Stimulated activated CD4-positive, alpha-beta T cell treated with anti-CD3 and anti-CD28 coated beads, Interleukin-12 subunit alpha, Interleukin-12 subunit beta, amount 100 ng/mL, for 4 hours (primary cell): ENCODE measurements at places on chromosomes 5 and 9.

DNA sequence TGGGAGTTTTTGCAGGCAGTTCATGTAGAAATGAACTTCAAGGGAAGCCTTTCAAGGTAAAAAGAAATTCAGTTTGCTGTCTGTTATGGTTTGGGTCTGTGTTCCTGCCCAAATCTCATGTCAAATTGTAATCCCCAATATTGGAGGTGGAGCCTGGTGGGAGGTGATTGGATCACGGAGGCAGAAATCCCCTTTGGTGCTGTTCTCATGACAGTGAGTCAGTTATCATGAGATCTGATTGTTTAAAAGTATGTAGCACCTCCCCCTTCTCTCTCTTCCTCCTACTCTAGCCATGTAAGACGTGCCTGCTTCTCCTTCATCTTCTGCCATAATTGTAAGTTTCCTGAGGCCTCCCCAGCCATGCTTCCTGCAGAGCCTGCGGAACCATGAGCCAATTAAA lies 341.4 kb downstream of the ARHGEF28 start:
- DNase-seq, result no peak

GRCh38 chr5:173395257-173395932 lies 67.2 kb upstream of the STC2 start:
- no peak for DNase-seq

- no peak for DNase-seq
Measured at GRCh38 chr9:98195671-98196070, 3.2 kb upstream of the CORO2A start.

DNA sequence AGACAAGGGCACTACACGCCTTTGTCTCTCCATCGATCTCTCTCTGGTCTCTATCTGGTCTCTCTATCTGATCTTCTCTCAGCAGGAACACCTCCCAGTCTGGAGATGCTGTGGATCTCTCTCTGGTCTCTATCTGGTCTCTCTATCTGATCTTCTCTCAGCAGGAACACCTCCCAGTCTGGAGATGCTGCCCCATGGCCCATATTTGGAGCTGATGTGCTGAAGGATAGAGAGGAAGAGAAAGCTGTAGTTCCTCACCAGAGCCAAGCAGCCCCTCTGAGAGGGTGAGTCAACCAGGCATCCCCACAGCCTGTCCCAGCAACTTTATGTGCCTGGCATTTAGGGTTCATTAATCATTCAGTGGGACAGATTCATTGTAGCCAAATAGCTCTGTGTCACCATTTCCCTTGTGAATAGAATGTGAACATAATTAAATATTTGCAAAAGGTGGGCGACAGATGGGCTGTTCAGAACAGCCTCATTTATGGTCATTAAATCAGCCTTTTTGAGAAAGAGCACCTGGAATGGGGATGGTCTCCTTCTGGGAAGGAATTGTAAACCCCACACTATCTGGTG lies 189.3 kb upstream of the MAST4 start:
- DNase-seq, result no peak

- DNase-seq, result no peak
Measured at GRCh38 chr5:62326302-62326701, 20.3 kb downstream of the KIF2A start.

GRCh38 chr5:87390075-87390474 lies 22.7 kb downstream of the CCNH start:
- no peak for DNase-seq

- DNase-seq, result no peak
Measured at GRCh38 chr5:67844924-67845323, 370.6 kb upstream of the PIK3R1 start.

- peak; percentile 37 for DNase-seq
Measured at GRCh38 chr9:122095010-122095767, 2.1 kb upstream of the TTLL11 start.

- no peak for DNase-seq
Measured at GRCh38 chr5:133147411-133147810, 95.6 kb downstream of the HSPA4 start.

DNA sequence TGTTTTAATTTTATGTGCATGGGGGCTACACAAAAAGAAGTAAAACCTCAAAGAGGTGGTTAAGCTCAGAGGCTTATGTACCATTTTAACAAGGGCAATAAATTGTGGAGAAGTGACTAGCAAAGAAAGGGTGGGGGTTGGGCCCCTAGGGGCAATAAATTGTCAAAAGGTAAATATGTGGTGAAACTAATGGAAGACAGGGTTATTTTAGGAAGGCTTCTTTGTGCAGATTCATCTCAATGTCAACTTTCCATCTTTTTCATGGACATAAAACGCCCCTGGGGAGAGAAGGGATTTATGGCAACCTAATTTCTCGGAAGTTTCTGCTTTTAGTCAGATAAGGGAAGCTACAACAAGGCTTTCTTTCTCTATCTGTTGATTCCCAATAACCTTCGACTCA lies 42.5 kb upstream of the GOLM1 start:
- no peak for DNase-seq

- DNase-seq, result no peak
Measured at GRCh38 chr5:142221091-142221860, 103.5 kb downstream of the SPRY4 start.

GRCh38 chr5:132053483-132053882 lies 7.0 kb upstream of the IL3 start:
- DNase-seq, result no peak

DNA sequence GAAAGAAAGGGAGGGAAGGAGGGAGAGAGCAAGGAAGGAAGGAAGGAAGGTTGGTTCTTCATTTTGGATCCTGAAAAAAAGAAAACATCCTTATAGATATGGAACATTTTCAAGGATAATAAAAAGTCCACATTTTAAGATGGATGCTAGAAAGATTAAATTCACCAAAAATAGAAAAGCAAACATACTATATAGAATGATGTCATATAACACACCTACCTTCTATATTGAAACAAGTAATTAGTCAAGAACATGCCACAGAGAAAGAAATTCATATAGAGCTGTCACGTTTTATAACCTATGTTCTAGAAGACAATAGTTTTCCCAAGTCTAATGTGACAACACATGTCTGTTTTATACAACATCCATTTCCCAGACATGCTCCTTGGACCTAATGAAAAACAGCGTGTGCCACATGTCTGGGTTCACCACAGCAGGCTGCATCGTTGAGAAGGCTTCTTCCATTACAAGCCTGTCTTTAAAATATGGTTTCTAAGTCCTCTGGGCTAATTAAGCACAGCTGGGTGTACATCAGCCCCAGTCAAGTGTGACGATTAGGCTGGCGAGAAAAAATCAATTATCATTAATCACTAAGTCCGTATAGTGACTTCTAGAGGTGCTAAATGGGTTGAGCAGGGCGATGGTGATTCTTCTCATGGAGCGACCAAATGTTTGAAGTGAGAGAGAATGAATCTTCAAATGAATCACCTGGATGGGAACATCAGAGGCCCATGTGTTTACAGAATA lies 301.8 kb downstream of the TLE1 start:
- no peak for DNase-seq

DNA sequence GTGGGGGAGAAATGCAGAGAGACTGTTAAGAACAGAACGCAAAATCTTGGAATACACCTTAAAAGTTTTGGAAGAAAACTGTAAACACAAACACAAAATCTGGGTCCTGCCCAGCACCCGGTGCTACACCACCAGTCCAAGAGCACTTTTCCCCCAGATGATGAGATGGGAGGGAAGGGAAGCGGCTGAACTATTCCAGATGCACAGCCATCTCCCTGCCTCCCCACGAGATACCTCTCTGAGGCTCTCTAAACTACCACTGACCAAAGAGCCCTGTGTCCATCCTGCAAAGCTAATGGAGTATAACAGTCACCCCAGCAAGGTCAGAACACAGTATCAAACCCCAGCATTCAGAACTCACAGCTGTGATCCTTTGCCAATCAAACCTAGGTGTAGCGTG lies 8.0 kb downstream of the SPARC start:
- DNase-seq, result no peak

DNA sequence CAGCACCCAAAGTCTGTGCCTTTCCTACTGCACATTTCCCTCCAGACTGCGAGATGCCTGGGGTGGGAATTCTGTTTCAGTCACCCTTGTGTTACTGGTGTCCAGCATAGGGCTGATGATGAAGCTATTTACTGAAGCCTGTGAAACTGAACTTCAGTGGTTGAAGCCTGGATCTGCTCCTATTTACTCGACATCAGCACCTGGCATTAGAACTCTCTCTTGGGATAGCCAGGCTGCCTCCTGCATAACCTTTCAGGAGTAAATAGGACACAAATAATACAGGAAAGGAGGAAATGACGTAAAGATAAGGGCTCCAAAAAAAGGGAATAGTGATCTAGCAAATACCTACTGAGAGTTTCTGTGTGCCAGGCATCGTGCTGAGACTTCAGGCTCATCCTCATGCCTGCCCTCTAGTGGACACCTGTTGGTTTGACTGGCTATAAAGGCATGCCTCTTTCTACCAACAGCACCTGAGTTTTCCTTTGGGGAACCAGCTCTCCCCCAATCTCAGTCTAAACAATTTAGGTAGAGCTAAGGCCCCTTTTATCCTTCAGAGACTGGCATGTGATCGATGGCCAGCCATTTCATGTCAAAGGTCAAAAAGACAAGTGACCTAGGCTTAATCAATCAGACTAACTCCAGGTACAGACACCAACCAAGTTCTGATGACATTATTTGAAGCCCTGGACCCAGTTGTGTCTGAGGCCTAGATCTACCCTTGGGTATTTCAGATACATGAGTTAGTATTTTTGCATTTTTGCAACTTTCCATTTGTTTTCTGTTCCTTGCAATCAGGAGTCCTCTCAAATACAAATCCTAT lies 192.1 kb upstream of the TRIM32 start:
- peak; percentile 11 for DNase-seq

GRCh38 chr9:126205845-126206498 lies 120.7 kb upstream of the MVB12B start:
- no peak for DNase-seq

- DNase-seq, result peak; percentile 75
Measured at GRCh38 chr9:129868872-129869486, 33.7 kb downstream of the USP20 start.

GRCh38 chr9:84785792-84786547 lies 116.4 kb downstream of the NTRK2 start:
- no peak for DNase-seq

DNA sequence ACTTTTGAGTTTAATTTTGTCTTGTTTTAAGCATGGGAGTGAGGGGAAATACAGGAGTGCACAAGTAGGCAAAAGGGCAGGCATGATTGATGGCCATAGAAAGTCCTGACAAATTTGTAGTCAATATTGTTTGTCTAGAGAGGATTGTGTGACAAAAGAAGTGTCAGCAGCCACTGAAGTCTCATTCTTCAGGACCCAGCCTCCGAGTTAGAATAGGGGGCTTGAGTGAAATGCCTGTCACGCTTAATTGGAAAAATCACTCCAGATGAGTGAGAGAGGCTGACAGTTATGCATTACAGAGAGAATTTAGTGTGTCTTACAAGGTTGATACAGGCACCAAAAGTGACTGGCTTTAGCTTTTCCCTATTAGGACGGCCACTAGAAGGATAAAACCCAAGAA lies 81.9 kb upstream of the RPS23 start:
- no peak for DNase-seq

DNA sequence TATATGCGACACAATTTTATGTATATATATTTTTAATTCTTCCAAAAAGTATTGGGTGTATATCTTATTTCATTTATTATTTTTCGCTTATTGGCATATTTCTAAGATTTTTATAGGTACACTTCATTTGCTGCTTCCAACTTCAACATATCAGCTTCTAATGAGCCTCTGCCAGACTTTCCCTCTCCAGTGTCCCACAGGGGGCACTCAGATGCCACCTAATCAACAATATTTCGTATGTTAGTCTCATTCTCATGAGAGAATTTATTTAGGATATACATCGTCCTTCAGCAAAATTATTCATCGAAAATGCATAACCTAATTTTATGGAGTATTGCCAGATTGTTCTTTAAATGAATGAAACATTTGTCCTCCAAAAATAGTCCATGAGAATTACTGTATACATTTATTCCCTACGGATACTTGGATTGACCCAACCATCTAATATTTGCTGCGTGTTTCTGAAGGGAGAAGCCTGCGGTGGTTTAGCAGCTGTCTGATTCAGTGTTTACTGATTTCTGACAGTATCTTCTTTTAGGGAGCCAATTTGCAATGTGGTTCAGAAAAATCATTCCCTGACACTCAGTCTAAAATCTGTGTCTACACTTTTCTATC lies 100.6 kb upstream of the SELENOP start:
- peak; percentile 25 for DNase-seq

DNA sequence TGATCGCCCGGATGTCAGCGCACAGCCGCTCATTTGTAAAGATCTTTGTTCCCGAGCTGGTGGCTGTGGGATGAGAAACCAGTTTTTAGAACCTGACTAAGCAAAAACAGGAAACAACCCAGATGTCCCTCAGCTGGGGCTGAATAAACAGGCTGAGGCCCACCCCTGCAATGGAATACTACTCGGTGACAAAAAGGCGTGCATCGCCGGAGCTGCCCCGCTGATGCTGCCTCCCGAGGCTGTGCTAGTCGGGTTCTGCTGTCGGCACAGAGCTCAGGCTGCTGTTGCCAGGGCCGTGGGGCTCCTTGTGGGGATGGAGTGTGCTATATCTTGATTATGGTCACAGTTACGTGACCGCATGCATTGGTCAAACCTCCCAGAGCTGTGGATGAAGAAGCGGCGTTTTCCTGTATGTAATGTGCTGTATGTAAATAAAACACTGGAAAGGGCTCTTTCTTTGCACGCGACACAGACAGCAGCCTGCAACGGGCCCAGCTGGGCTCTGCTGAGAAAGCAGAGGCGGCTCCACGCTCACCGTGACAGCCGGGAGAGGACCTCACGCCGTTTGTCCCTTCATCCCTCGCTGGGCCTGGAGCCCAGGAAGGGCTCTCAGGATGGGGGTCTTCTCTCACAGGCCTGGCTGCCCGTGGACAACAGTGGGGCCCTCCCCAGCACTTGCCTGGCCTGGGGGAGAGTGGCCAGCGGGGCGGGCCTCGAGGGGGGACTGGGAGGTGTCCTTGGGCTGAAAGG lies 51.5 kb upstream of the RNU6ATAC start:
- DNase-seq, result no peak

GRCh38 chr5:73542020-73542419 lies 23.4 kb downstream of the ANKRA2 start:
- DNase-seq, result no peak

GRCh38 chr9:36025746-36026145 lies 11.0 kb upstream of the RECK start:
- DNase-seq, result no peak

DNA sequence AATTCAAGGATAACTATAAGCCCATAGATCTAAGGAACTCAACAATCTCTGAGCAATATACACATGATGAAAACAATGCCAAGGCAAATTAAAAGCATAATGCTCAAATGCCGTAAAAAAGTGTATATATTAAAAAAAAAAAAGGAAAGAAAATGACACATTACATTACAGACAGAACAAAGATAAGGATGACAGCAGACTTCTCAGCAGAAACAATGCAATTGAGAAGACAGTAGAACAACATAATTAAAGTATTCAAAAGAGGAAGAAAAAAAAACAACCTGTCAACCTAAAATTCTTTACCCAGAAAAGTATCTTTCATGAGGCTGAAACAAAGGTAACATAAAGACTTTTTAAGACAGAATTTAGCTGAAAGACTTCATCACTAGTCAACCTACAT lies 591.7 kb downstream of the ZNF608 start:
- no peak for DNase-seq
